Activated CD4-positive, alpha-beta memory T cell treated with anti-CD3 and anti-CD28 coated beads for 36 hours (primary cell): ENCODE measurements at places on chromosomes 13 and 19. TPM values are rescaled to one million over a fixed set of nuclear protein-coding genes. Genes with fewer than 3 reads are reported as not detected.

DNA sequence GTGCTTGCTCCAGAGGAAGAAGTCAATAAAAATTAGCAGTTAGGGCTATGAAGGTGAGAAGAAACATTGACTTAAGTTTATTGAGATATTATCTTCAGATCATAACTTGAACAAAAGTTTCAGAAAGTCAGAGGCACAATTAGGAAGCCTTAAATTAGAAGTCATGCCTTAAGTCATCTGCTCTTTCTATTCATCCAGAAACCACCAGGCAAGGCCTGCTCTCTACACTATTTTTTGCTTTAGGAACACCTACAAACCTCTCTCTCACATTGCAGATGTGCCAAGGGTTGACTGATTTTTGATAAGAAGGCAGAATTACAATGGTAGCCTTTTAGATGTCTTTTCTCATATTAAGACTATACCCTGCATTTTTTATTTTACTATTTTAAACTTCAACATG, 268.7 kb downstream of the SPRY2 start:
- no peak overlapping the region for H3K4me3 ChIP-seq
- H3K36me3 ChIP-seq, result no peaks in the 10 kb centered on the region
- H3K27ac ChIP-seq, result no peak overlapping the region
- no peak for DNase-seq
- H3K4me1 ChIP-seq, result no peaks in the 10 kb centered on the region

The SIAH3 gene
- 0.07 TPM for total RNA-seq

The ZNF69 gene
- 0.94 TPM for total RNA-seq

The MTMR6 gene
- total RNA-seq, result 12.5 TPM

GRCh38 chr13:109344552-109345157, 441.7 kb downstream of the IRS2 start:
- peaks cover 16% of the 10 kb centered on the region for H3K27me3 ChIP-seq
- DNase-seq, result no peak
- no peaks in the 10 kb centered on the region for H3K36me3 ChIP-seq
- no peak overlapping the region for H3K27ac ChIP-seq
- no peaks in the 10 kb centered on the region for H3K4me1 ChIP-seq
- H3K4me3 ChIP-seq, result no peak overlapping the region

The ZNF791 gene
- 18.2 TPM for total RNA-seq

DNA sequence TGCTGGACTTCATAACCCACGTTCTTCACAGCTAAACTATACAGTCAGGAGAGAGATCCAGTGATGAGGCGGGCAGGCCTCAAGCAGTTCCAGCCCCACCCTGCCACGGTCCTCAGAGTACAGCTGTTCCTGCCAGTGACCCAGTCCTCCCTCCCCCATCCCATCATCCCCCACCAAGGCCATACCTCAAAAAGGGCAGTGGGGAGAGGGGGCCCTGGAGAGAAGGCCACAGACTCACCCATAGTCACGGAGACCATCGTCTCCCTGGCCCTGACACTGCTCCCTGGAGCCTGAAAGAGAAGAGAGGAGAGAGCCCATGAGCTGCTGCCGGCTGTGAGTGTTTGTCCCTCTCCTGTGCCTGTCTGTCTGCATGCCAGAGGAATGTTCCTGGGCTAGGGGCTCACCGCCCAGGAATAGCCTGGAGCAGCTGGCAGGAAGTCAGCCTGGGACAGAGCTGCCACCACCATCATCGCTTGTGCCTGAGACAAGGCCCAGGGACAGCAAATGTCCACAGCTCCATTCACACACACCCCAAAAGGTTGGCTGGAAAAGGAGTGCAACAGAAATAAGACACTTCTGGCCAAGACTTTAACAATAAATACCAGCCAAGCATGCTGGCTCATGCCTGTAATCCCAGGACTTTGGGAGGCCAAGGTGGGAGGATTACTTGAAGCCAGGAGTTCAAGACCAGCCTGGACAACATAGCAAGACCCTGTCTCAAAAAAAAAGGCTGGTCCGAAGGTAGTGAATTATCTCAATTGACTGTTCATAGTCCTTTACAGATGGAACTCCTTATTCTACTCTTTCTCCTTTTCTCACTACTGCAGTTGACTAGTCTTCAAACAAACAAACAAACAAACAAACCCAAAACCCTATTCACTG, 6.4 kb downstream of the C19orf47 start:
- H3K36me3 ChIP-seq, result peaks cover 10% of the 10 kb centered on the region
- no peaks in the 10 kb centered on the region for H3K27me3 ChIP-seq
- peaks cover 6% of the 10 kb centered on the region for H3K4me1 ChIP-seq

DNA sequence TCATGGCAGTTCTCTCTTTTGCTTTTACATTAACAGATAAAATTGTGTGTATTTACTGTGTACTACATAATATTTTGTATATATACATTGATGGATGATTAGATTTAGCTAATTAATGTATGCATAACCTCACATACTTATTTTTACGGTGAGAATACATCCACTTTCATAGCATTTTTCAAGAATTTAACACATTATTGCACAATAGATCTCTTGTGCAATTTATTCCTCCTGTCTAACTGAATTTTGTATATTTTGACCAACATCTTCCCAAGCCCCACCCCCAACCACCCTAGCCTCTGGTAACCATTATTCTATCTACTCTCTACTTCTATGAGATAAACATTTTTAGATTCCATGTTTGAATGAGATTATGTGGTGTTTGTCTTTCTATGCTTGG, 194.7 kb downstream of the RBM26 start:
- no peak overlapping the region for H3K4me3 ChIP-seq
- H3K36me3 ChIP-seq, result no peaks in the 10 kb centered on the region
- no peak overlapping the region for H3K27ac ChIP-seq
- H3K4me1 ChIP-seq, result no peaks in the 10 kb centered on the region
- peaks cover 7% of the 10 kb centered on the region for H3K27me3 ChIP-seq
- no peak for DNase-seq

GRCh38 chr13:101026328-101026727, 351.7 kb upstream of the TMTC4 start:
- no peaks in the 10 kb centered on the region for H3K36me3 ChIP-seq
- no peak overlapping the region for H3K4me3 ChIP-seq
- H3K4me1 ChIP-seq, result no peaks in the 10 kb centered on the region
- no peak for DNase-seq
- no peak overlapping the region for H3K27ac ChIP-seq
- peaks cover 4% of the 10 kb centered on the region for H3K27me3 ChIP-seq

DNA sequence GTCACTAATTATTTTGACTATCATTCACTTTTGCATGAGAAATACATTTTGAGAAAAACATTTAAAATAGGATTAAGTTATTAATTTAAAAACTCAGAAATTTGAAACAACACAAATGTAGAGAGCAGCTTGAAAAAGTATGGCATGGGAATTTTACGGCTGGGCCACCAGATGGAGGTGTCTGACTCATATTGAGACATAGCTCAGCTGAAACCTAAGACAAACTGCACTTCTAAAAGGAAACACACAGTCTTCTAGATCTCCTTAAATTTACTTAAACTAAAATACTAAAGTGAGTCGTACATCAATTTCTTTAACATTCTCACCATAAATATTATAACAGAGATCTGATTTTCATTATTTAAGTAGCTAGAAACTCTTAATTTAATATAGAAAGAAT, 41.9 kb upstream of the POSTN start:
- DNase-seq, result no peak
- no peaks in the 10 kb centered on the region for H3K36me3 ChIP-seq
- no peaks in the 10 kb centered on the region for H3K4me1 ChIP-seq
- H3K27me3 ChIP-seq, result no peaks in the 10 kb centered on the region
- no peak overlapping the region for H3K27ac ChIP-seq

- no peaks in the 10 kb centered on the region for H3K4me1 ChIP-seq
- no peak overlapping the region for H3K4me3 ChIP-seq
- H3K36me3 ChIP-seq, result no peaks in the 10 kb centered on the region
- no peak overlapping the region for H3K27ac ChIP-seq
- H3K27me3 ChIP-seq, result no peaks in the 10 kb centered on the region
These were observed 482.6 kb downstream of the RFC3 start for GRCh38 chr13:34300559-34300958.

- H3K36me3 ChIP-seq, result peaks cover 62% of the 10 kb centered on the region
- H3K27ac ChIP-seq, result no peak overlapping the region
These were observed 80.2 kb downstream of the USP12 start for GRCh38 chr13:27091451-27091850.

DNA sequence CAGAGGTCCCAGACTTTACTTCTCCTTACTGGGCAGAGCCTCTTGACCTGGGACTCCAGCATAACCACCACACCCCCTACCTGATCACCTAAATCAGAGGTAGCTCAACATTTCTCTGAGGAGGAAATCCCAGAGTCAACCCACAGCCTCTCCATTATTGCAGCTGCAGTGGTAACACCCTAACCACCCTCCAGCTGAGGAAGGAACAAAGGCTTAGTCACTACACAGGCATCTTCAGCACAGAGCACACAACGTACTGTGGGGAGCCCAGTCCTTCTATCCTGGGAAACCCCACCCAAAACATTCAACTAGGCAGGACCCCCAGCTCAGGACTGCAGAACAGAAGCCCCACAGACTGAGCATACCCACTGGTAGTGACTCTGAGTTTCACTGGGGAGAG, 824.7 kb upstream of the SLITRK5 start:
- no peaks in the 10 kb centered on the region for H3K4me1 ChIP-seq
- no peaks in the 10 kb centered on the region for H3K36me3 ChIP-seq
- H3K4me3 ChIP-seq, result no peak overlapping the region
- no peak overlapping the region for H3K27ac ChIP-seq
- no peak for DNase-seq

DNA sequence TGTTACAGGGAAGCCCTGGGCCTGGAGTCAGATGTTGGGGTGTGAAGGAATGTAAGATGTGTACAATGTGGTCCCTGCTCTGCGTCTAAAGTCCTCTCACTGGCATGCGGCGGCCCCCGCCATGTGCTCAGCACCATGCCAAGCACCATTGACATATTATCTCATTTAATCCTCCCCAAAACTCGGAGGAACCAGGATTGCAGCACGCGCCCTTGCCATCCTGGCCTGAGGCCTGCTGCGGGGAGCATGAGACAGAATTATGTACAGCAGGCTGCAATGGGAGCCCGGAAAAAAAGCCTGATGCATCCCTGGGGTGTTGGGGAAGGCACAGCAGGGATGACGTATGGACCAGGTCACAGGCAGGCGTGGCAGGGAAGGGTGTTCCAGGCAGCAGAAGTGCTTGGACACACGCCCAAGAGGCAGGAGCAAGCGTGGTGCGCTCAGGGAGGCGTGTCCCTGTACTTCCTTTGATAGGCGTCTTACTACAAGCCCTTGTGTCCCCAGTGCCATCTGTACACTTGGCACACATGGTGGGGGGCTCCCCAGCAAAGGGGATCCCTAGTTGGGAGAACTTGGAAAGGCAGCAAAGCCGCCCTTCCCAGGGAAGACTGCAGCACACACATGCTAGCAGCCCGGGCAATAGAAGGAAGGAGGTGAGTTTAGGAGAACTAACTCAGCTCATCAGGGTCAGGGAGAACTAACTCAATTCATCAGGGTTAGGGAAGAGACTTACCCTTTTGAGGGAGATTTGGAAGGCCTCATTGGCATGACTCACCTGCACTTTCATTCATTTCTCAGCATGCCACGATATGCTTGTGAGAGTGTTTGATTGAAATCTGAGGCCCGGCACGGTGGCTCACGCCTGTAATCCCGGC, 3.4 kb downstream of the EVI5L start:
- H3K27ac ChIP-seq, result no peak overlapping the region
- DNase-seq, result no peak
- H3K4me3 ChIP-seq, result no peak overlapping the region
- H3K36me3 ChIP-seq, result no peaks in the 10 kb centered on the region
- H3K4me1 ChIP-seq, result peaks cover 17% of the 10 kb centered on the region

DNA sequence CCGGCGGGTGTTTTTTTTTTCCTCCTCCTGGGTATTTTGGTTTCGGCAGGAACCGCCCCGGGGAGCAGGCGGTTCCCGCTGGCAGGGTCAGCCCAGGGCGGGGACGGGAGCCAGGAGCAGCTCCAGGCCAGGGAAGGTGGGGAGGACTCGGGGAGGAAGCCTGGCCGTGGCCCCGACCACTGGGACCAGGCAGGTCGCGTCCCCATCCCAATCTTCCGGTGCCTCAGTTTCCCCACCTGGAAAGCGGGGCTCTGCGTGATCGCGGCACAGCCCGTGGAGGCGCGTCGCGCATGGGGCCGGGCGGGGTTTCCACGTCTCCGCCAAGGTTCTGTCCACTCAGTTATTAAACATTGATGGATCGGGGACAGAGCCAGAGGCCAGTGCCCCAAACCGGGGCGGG, 34.8 kb downstream of the IL12RB1 start:
- no peak for DNase-seq
- no peaks in the 10 kb centered on the region for H3K36me3 ChIP-seq
- peaks cover 16% of the 10 kb centered on the region for H3K4me1 ChIP-seq
- H3K4me3 ChIP-seq, result no peak overlapping the region
- no peak overlapping the region for H3K27ac ChIP-seq

- H3K4me1 ChIP-seq, result peaks cover 8% of the 10 kb centered on the region
- H3K4me3 ChIP-seq, result no peak overlapping the region
- no peaks in the 10 kb centered on the region for H3K36me3 ChIP-seq
- no peak overlapping the region for H3K27ac ChIP-seq
- DNase-seq, result no peak
- peaks cover 15% of the 10 kb centered on the region for H3K27me3 ChIP-seq
These were observed 1.7 kb downstream of the KANK2 start for GRCh38 chr19:11195681-11196080.

DNA sequence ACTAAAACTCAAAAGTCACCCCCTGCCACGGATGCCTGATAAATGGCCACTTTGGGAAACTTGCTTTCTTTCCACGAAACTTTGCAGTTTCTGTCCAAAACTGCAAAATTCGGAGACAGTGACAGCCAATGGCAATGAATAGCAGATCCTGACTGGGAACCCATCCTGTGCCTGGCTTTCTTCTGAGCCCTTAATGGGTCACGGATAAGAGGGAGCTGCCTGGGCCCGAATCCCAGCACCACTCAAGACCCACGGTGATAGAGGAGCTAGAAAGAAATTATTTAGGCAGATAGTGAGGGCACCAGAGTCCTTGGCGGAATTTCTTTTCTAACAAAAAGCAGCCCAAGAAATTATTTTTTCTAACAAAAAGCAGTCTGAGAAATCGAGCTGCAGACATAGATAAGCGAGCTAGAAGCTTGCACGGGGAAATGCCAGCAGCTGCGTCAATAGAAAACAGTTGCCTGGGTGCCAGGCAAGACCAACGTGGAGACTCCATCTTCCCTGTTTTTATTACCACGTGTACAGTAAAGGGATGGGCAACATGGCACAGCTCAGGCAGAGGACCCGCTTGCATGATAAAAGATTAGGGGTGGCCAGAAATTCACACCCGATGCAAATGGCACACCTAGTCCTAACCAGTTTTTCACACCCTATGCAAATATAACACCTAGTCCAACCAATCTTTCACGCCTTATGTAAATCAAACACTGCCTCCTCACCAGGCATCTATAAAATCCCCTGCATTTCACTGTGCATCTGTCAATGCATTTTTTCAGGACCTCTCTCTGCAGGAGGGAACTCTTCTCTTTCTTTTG, 7.1 kb upstream of the HSH2D start:
- no peak overlapping the region for H3K4me3 ChIP-seq
- H3K27me3 ChIP-seq, result no peaks in the 10 kb centered on the region
- H3K4me1 ChIP-seq, result no peaks in the 10 kb centered on the region
- DNase-seq, result no peak

The CALR gene
- 642 TPM for total RNA-seq

The RELB gene
- 62.4 TPM for total RNA-seq

DNA sequence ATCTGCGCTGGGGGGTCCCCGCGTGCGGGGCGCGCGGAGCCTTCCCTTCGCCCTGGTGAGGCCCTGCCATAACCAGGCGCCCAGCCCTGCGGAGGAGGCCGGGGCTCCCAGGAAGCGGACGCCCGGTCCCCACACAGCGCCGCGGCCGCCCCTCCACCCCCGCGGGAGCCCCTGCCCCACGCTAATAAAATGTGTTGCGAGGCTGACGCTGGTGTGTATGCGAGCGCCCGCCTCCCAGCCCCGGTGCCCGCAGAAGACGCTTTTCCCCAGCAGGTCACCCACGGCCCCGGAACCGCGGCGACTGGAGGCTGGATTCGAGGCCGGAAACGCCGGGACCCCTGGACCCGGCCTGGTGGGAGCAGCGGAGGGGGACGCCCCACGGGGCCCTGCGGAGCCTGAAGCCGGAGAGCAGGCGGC, 12.1 kb upstream of the CDC34 start:
- DNase-seq, result no peak
- H3K36me3 ChIP-seq, result no peaks in the 10 kb centered on the region
- peaks cover 7% of the 10 kb centered on the region for H3K4me1 ChIP-seq
- no peak overlapping the region for H3K4me3 ChIP-seq
